Amygdala (tissue), 56 donors: ENCODE measurements at places on chromosomes 16 and 17.

- no peak for DNase-seq
Measured at GRCh38 chr16:86368261-86368660, 142.1 kb upstream of the FOXF1 start.

DNA sequence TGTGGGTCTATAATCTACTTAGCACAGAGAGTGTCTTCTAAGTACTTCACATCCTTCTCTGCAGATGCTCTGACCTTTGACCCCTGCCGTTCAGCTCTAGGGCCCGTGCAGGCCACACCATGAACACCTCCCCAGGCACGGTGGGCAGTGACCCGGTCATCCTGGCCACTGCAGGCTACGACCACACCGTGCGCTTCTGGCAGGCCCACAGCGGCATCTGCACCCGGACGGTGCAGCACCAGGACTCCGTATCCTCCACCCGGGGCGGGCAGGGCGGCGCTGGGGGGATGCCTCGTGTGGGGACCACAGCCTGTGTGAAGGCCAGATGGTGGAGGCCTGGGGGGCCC is 686 bp downstream of the MLST8 start:
- DNase-seq: no peak

- DNase-seq: no peak
Measured at GRCh38 chr16:79887541-79888540, 287.3 kb upstream of the MAF start.

DNA sequence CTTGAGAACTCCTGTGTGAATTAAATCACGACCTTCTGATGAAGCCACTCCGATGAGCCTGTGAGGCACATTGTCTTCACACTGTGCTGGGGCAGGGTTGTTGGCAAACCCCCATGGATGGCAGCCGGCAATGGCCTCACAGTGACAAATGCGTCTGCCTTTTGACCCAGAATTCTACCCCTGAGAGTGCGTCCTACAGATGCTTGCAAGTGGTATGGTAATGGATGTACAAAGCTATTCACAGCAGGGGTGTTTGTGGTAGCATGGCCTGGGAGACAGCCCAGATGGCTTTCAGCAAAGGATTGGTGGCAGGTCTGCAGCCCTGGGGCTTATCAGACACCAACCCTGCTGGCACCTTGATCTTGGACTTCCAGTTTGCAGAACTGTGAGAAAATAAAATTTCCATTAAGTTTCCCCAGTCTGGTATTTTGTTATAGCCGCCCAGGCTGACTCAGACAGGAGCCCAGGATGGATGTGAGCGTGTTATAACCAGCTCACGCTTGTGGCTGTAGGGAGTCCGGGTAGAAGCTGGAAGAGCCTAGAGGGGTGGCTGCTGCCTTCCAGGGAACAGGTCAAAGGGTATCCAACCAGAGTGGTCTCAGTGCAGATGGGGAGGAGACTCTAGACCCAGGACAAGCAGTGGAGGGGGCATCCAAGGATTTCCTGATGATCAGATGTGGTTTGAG is 10.1 kb downstream of the AFMID start:
- no peak for DNase-seq

DNA sequence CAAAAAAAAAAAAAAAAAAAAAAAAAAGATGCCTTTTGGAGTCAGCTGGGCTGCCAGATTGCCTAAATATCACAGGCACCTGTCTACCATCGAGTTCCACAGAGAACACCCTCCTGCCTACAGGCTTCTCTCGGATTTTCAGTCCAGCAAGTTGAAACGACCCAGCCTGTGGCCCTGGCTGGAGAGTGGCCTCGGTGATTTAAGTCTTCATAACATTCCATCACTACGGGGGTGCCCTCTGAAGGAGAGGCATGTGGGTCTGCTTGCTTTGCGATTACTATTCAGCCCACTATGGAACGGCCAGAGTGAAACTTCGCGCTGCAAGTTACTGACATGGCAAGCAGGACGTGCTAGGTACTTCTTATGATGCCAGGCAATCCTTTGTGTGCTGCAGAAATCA is 42.8 kb downstream of the MARCHF10 start:
- no peak for DNase-seq

DNA sequence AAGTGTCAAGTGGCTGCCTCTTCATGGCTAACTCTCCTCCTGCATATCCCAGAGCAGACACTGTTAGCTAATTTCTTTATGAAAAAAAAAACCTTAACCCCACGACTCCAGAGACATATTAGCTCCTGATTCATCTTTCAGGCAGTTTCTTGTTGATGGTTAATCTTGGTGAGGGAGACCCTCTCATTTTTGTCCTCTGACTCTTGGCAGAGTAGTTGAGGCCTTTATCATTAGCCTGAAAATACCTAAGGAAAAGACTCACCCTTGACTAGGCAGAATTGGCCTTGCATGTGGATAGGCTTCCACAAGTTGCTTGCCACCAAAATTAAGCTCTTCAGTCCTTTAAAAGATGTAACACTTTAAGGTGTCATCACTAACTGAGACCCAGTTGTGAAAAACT is 4.0 kb downstream of the CRYBA1 start:
- DNase-seq: no peak

DNA sequence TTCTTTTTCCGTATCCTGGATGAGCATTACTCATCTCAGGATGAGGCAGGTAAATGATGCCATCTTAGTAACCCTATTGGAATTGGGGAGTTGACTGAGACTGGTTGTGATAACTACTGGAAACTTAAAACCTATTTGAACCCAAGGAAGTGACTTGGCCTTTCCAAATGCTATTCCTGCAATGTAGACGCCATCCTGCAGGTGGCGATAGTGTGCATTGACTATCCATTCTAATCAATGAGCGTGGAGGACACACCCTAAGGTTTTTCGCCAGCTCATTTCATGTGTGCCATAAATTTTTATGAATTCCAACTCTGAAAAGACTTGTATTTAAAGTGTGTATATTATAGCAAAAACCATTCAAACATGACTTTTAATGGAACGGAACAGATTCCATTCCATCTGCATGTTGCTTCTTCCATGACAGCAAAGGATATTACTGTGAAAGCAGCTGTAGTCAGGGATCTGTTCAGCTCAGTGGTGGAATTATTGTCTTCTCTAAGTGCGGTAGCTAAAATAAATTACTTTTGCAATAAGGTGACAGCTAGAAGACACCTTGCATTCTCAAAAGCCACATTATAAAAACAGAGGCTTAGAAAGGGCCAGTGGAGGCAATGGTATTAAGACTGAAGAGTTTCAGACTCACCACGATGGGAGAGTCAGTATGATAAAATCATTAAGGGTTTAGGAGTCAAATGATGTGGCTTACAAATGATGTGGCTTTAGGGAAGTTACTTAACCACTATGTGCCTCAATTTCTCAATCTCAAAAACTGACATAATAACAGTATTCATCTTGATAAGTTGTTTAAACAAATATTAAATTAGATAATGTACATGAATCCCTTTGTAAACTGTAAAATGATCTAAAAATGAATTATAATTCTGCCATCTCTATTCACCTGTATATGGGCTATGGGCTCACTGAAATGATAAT is 55.5 kb downstream of the SYT17 start:
- no peak for DNase-seq

GRCh38 chr16:78755751-78756661 is 656.6 kb downstream of the WWOX start:
- no peak for DNase-seq

- no peak for DNase-seq
Measured at GRCh38 chr17:5715478-5715877, 131.2 kb upstream of the NLRP1 start.

DNA sequence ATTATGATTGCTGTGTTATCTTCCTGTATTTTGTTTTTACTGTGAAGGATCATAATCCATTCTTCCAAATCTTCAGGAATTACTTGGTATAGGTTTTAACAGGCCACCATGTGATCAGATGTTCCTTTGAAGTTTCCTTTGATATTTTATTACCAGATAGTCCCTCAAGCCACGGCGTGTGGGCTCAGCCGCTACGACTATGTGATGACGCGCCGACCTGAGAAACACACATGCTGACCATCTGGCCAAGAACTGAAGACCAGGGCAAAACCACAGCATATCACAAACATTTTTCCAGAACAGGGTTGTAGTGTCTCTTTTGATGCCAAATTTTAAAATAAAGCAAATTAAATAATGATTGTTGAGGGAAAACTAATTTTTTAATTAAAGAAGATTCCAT is 47.3 kb downstream of the ZCCHC14 start:
- no peak for DNase-seq

DNA sequence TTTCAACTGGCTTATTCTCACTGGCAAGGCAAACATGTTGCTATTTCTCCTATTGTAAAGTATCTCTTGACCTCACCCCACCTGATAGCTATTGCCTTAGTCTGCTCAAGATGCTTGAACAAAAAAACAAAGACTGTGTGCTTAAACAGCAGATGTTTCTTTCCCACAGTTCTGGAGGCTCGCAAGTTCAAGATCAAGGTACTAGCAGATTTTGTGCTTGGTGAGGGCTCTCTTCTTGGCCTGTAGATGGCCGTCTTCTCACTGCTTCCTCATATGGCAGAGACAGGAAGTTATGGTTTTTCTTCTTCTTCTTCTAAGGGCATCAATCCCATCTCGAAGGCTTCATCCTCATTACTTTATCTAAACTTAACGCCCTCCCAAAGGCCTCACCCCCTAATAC is 109.7 kb upstream of the CLEC3A start:
- DNase-seq: no peak

- no peak for DNase-seq
Measured at GRCh38 chr17:77212081-77212832, 71.5 kb downstream of the SEC14L1 start.

DNA sequence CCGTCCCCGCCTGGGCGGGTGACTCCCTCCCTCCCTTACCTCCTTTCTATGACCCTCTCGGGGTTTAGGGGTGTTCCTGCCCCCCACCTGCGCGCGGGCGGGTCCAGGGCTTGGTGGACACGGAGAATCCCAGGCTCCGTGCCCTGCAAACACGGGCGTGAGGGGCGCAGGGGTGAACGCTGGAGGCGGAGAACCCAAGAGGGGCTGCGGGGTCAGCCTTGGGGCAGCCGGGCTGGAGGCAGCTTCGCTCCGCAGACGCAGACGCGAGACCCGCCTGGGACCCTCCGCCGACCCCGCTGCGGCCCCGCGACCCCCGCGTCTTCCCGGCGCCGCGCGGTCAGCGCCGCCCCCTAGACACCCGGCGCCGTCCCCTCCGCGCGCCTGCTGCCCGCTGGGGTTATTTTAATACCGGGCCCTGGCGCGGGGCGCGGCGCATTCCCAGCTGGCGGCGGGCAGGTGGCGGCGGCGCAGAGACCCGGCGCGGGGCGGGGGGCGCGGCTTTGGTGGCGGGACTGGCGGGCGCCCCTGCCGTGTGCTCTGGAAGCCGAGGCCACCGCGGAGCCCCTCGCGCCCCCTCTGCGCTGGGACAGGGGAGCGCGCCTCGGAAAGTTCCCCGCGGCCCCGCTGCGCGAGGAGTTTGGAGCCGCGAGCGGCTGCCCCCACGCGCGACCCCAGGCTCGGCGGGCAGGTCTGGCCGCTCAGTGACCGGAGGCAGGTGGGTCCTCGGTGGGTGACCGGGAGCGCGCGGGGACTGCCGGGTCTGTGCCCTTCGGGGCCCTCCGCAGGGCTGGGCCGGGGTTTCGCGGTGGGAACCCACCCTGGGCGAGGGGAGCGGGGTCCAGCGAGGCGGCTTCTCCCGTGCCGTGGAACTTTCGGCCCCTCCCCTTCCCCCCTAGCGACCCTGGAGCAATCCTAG is at the start of gene UTS2R:
Gene UTS2R, plus strand, starts transcription at position 433 of the 916 bp plus-strand sequence. CDS start 2,560 bp downstream, outside the sequence.
- DNase-seq: no peak

GRCh38 chr17:81301195-81302144 is 6.4 kb upstream of the SLC38A10 start:
- no peak for DNase-seq

DNA sequence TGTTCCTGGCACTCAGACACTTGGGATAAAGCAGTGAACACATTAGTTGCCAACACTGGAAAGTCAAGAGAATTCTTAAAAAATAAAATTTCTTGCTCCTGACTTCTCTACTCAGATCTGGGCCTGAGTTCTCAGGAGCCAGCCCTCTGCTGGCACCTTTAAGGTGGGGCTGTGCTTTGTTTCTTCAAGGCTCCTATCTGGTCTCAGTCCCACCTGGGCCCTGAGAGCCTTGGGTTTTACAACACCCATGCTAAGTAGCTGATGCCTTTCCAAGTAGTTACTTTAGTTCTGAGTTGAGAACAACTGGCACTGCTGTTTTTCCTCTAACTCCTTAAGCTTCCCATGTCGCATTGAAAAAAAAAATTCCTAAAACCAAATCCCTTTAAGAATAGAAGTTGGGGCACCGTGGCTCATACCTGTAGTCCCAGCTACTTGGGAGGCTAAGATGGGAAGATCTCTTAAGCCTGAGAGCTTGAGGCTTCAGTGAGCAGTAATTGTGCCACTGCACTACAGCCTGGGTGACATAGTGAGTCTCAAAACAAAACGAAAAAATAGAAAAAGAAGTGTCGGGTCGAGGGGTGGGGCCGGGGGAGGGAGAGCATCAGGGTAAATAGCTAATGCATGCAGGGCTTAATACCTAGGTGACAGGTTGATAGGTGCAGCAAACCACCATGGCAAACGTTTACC is 16.6 kb downstream of the CHAD start:
- no peak for DNase-seq

GRCh38 chr17:14398766-14399165 is 97.9 kb downstream of the HS3ST3B1 start:
- DNase-seq: no peak

DNA sequence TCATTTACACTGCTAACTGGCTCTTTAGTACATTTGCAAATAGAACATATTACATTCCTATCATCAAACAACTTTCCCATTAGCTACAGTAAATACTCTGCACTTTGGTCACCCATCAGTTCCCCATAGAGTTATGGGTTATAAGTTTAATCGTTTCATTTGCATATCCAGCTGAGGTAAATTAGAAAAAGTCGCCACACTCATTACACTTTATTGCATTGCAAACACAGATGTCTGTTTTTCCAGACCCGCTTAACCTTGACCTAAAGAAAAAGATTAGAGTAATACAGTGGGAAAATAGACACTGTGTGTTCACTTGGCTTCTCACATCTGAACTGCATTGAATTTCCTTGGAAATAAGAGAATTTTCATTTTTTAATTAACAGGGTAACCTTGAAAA is 213.1 kb upstream of the PSMD7 start:
- DNase-seq: no peak

GRCh38 chr16:4970010-4970409 is 11.9 kb downstream of the SEC14L5 start:
- DNase-seq: no peak

GRCh38 chr17:72386619-72387237 is 265.9 kb downstream of the SOX9 start:
- DNase-seq: no peak

DNA sequence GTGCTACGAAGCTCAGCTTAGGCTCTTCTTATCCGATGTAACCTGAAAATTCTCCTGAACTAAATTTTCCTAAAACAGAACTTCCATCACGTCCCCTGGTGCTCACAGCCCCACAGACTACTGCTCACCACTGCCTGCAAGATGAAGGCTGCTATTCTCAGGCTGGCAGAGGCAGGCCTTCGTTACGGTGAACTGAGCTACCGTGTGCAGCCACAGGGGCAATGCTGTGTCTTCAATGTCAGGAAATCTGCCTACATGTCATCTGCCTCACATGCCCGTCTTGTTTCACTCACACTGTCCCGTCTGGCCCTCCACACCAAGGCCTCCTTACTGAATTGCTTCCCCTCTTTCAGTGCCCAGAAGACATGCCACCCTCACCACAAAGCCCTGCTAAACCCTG is 15.9 kb downstream of the EMC8 start:
- DNase-seq: no peak
